Tibial nerve (tissue), 4 donors: ENCODE measurements at places on chromosomes 6 and 20. TPM values are rescaled to one million over a fixed set of nuclear protein-coding genes. Genes with fewer than 3 reads are reported as not detected.

GPLD1 gene
- 2.8 TPM for total RNA-seq

CALHM6 gene
- total RNA-seq = 11.4 TPM

- no peaks in the 10 kb centered on the region for H3K4me1 ChIP-seq
- no peaks in the 10 kb centered on the region for H3K36me3 ChIP-seq
- H3K27ac ChIP-seq = no peak overlapping the region
Observed at GRCh38 chr20:15609921-15610320, 963.3 kb downstream of the KIF16B start.

DNA sequence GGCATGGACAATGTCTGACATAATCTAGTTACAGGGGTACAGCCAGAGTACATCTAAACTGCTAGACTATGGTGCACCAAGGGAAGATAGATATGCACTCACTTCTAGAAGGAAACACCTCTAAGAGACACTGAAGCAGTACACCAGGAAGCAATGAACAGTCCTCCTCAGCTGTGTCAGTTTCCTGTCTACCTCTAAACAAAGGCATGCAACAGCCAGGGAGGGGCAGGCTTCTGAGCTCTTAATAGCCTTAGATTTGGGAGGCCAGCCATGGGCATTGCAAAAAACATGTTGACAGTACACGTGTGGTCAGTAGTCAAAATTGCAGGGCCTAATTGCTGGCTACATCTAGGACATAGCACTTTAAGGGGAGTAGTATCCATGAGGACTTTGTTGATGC, 21.4 kb downstream of the CRYBG1 start:
- no peaks in the 10 kb centered on the region for H3K36me3 ChIP-seq
- H3K4me1 ChIP-seq = no peaks in the 10 kb centered on the region
- no peak for DNase-seq
- no peaks in the 10 kb centered on the region for H3K27me3 ChIP-seq
- H3K4me3 ChIP-seq = no peak overlapping the region

PGC gene
- not detected for total RNA-seq
